Kidney capillary endothelial cell (primary cell): ENCODE measurements at places on chromosomes 6 and 20.
A peak's percentile ranks its signal among the peaks of the same experiment; 100 is the strongest.

- DNase-seq, result no peak
Observed at GRCh38 chr20:63782051-63782471, 42.5 kb downstream of the SLC2A4RG start.

- DNase-seq, result peak; percentile 17
Observed at GRCh38 chr6:154039231-154039842, at the start of gene OPRM1. OPRM1 (plus strand) TSS chr6:154039240; CDS start chr6:154039545, 305 bp downstream.

DNA sequence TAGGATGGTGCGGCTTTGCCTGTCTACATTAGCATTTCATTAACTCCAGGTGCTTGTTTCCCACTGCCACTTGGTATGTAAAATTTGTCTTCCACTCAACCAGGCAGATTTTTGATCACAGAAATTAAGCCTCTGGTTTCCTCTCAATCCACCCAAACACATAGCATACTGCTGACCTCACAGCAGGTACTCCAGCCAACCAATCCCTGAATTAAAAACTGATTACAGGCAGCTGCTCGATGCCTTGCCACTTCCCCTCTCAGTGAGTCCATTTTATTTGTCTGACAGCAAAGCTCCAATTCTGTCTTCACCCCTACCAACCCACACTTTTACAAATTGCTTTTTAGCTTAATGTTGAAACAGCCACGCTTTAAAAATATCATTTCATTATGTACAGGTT is 95.2 kb downstream of the PLCB1 start:
- DNase-seq, result no peak

- no peak for DNase-seq
Observed at GRCh38 chr6:5121479-5121878, 36.3 kb downstream of the PPP1R3G start.

- no peak for DNase-seq
Observed at GRCh38 chr6:92114797-92115196, 1304.6 kb downstream of the EPHA7 start.

DNA sequence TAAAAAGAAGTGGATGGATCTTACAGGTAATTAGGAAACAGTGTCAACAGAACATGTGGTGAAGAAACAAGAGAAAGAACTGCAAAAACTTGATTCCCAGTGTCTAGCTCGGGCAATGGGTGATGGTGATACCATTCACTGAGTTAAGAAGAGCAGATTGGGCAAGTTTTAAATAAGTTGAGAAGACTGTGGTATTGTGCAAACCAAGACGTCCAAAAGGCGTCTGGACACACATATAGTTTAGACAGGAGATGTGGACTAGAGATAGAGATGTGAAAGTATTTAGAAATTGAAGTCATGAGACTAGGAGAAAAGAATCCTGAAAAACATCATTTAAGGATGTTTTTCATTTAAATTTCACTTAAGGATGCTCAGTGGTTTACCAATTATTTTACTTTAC is 53.9 kb downstream of the CDK19 start:
- no peak for DNase-seq

DNA sequence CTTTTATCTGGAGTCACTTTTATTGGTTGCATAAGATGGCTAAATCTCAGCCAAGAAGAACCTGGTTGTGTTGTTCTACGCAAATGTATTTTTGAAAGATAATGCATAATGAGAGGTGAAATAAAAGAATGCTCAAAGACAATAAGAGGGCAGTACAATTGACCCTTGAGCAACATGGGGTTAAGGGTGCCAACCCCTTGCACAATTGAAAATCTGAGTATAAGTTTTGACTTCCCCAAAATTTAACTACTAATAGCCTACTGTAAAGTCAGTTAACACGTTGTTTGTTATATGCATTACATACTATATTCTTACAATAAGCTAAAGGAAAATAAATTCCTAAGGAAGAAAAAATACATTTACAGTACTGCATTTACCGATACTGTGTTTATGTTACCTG is 5.9 kb downstream of the RNF146 start:
- no peak for DNase-seq

GRCh38 chr6:31776485-31776988 is 591 bp downstream of the VWA7 start:
- DNase-seq, result no peak

GRCh38 chr6:125273965-125274364 is 27.8 kb downstream of the HDDC2 start:
- DNase-seq, result no peak

- no peak for DNase-seq
Observed at GRCh38 chr6:81987293-81987692, 234.8 kb upstream of the TENT5A start.

GRCh38 chr6:145155873-145156782 is 579.2 kb downstream of the EPM2A start:
- no peak for DNase-seq

- no peak for DNase-seq
Observed at GRCh38 chr6:43125119-43125518, 46.0 kb upstream of the SRF start.

DNA sequence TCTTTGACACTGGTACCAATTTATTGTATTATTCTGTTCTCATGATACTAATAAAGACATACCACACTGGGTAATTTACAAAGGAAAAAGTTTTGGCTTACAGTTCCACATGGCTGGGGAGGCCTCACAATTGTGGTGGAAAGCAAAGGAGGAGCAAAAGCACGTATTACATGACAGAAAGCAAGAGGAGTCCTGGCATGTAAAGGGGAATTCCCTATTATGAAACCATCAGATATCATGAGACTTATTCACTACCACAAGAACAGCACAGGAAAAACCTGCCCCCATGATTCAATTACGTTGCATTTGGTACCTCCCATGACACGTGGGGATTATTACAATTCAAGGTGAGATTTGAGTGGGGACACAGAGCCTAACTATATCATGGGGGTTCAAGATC is 43.4 kb downstream of the SLC22A2 start:
- no peak for DNase-seq

GRCh38 chr6:45854149-45854742 is 161.4 kb downstream of the CLIC5 start:
- no peak for DNase-seq

DNA sequence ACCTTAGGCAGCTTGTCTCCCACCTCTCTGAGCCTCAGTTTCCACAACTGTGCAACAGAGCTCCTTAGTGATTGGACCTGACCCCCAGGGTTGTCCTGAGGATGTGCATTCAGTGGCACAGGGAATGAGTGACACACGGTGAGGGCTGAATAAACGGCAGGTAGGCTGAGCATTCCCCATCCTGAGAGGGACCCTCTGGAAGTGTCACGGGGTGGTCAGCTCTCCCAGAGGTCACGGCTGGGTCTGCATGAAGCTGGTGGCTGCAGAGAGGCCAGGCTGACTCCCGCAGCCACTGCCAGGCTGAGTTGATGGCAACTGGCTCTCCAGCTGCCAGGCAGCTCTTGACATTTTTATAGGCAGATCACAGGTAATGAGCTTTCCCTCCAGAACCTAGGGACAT is 42.5 kb downstream of the CD40 start:
- DNase-seq, result no peak

GRCh38 chr6:87393026-87393622 is 14.6 kb upstream of the CFAP206 start:
- DNase-seq, result peak; percentile 73

- DNase-seq, result no peak
Observed at GRCh38 chr20:48618052-48618451, 209.7 kb downstream of the PREX1 start.

DNA sequence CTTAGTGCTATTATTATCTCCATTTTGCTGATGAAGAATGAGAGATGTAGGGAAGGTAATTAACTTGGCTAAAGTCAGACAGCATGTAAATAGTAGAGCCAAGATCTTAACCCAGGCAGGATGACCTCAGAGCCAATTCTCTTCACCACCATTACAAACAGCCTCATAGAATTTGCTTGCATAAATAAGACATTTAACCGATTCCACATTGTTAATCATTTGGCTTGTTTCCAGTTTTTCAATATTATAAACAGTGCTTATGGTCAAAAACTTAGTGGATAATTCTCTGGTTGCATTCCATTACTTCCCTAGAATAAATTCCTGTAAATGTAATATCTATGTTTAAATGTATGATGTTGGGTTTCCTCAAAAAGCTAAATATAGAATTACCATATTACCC is 19.1 kb upstream of the PRDM1 start:
- DNase-seq, result no peak

DNA sequence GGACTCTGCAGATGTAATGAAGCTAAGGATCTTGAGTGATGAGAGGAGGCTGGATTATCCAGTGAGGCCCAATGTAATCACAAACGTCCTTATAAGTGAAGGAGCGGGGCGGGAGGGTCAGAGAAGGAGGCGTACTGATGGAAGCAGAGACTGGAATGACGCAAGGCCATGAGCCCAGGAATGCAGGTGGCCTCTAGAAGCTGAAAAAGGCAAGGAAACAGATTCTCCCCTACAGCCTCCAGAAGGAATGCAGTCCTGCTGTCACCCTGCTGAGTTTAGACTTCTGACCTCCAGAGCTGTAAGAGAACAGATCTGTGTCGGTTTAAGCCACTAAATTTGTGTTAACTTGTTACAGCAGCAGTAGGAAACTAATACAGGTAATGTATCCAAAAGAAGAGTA is 227.9 kb downstream of the PTPRT start:
- no peak for DNase-seq

DNA sequence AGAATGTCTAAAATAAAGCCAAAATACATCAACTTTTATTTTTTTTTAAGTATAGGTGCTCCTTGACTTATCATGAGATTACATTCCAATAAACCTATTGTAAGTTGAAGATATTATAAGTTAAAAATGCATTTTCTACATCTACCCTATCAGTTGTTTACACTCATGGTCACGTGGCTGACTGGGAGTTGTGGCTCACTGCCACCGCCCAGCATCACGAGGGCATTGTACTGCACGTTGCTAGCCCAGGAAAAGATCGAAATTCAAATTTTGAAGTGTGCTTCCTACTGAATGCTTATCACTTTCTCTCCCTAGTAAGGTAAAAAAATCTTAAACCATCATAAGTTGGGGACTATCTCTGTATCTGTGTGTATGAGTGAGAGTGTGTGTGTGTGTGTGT is 126.6 kb upstream of the RIN2 start:
- no peak for DNase-seq

GRCh38 chr20:1265226-1265915 is 723 bp upstream of the SNPH start:
- DNase-seq, result no peak

DNA sequence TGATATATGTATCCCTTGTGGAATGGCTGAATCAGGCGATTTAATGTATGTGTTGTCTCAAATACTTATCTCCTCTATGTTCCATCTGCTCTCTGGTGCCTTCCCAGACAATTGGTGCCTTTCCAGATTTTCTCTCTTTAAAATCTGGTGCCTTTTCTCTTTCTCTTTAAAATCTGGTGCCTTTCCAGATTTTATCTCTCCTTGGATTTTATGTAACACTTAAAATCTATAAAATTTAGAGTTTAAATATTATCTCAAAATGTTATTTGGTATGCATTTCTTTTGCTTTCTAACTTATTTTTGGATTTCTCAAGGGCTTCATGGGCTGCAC is 116.3 kb downstream of the KIF13A start:
- no peak for DNase-seq

DNA sequence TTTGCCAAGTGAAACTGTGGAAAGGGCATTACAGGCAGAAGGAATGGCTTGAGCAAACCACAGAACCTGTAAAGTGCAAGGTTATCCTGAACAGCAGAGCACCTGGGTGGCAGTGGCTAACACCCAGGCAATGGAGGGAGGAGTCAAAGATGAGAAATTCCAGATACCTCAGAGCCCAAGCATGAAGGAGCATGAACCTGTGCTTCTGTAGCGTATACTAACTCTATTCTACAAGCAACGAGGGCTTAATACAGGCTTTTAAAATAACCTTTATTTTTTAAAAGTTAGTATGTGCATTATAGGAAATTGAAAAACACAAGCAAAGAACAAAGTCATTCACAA is 77.0 kb downstream of the CNBD2 start:
- no peak for DNase-seq

- no peak for DNase-seq
Observed at GRCh38 chr6:47722194-47722593, 23.8 kb downstream of the ADGRF4 start.

DNA sequence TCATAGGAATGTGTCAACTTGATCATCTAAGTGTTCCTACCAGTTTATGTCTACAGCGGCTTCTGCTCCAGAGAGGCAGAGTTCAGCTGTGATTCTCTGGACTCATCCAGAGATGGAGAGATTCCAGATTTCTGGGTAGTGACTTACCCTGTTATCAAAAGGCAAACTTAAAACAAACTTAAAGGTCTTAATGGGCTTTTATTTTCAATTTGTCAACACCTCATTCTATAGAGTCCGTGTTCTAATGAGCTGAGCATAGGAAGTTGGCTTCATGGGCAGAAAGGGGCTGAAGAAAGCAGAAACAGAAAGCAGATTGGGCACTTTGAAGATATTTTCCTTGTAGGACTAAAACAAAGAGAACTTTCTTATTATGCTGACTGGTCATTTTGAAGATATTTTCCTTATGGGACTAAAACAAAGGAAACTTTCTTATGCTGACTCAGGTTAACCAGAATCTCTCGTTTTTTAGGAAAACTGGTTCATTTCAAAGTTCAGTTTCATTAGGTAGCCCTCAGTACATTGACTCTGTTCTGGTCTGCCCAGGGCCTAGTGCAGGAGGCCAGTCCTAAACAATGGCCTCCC is 185.1 kb downstream of the CDH26 start:
- no peak for DNase-seq

GRCh38 chr6:145276756-145277155 is 458.6 kb downstream of the EPM2A start:
- DNase-seq, result no peak

DNA sequence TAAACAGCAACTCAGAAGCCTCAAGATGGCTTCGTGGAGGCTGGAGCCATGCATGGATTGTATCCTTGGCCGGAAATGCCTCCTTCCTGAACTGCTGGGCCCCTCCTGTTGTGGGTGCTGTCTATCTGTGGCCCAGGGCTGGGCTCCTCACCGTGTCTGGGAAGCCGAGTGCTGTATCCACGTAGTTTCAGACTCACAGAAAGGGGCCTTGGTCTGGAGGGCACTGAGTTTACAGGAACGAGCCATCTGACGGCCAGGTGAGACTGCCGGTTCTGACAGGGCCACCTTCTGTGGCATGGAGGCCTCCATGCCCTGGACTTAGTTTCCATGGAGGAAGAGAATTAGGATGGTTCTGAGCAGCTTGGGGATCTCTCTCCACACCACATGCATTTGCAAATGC is 142.2 kb downstream of the ERMARD start:
- DNase-seq, result no peak

- no peak for DNase-seq
Observed at GRCh38 chr6:133769463-133769862, 119.5 kb upstream of the TCF21 start.

DNA sequence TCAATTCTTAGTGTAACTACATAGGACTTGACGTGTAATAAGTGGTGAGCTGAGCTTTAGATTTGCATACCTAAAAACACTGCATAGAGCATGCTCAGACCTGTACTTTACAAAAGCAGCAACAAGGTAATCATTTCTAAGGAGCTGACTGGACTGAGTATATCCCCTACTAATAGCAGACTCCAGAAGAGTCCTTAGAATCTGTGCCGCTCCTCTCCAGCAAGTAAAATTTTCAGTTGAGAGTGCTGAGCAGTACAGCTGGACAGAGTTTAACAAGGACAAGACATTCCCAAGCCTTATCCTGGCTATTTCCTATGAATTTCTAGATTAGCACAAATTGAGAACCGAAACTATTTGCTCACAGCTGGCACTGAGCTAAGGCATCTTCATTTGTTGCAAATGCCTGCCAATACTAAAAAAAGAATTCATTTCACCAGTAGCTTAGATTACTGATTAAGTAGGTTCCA is 26.1 kb upstream of the KLHL31 start:
- no peak for DNase-seq

GRCh38 chr6:167543602-167544497 is 219.0 kb downstream of the TTLL2 start:
- peak; percentile 52 for DNase-seq
